Fibroblast of skin of abdomen (primary cell): ENCODE measurements at places on chromosomes 3 and 15.

DNA sequence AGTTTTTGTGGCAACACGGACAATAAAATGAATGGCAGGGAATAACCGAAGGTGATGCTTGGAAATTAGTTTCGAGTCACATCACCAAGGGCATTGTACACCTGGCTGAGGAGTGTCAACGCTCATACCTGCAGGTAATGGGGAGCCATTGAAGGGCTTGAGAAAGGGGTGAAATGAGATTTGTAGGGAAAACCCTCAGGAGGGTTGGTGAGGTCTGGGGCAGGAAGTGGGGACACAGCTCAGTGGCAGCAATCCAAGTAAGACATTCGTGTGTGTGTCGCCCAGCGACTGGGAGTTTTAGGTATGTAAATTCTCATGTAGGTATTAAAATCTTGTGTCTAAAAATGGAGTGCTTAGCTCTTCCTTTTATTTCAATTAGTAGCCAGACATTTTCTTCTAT is 14.3 kb downstream of the PARP14 start:
- no peak for DNase-seq

DNA sequence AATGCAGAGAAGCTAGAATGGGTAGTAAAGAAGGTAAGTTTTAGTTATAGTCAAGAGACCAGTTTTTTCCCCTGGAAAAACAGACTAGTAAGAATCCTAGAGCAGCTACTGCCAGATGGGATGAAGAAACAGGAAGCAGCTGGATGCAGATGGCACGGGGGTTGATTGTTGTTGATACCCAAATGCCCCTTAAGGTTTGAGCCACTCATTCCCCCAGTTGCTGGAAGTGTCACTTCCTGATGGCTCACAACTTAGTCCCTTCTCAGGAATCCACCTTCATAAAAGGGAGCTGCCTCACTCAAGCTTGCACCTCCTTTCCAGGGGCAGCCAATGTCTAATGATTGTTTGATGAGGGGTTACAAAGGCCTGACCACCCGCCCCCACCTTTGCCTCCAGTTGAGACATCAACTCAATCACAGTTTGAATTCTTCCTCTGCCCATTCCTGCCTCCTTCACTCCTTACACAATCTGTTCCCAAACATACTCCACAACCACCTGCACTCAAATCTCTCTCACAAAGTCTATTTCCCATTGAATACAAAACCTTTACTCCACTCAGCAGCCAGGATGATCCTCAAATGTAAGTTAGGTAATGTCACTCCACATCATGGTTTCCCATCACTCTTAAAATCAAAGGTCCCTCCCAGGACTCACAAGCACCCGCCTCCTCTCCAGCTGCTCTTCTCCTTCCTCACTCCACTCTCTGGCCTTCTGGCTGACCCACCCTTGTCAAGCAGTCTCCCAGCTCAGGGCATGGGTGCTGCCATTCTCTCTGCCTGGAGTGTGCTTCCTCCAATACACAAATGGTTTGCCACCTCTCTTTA is 450.1 kb upstream of the THBS1 start:
- DNase-seq = no peak

- peak; percentile 58 for DNase-seq
These were observed 456.3 kb upstream of the ARRDC4 start for GRCh38 chr15:97504031-97504792.

GRCh38 chr3:156307704-156308103 is 187.3 kb downstream of the KCNAB1 start:
- DNase-seq = peak; percentile 66

DNA sequence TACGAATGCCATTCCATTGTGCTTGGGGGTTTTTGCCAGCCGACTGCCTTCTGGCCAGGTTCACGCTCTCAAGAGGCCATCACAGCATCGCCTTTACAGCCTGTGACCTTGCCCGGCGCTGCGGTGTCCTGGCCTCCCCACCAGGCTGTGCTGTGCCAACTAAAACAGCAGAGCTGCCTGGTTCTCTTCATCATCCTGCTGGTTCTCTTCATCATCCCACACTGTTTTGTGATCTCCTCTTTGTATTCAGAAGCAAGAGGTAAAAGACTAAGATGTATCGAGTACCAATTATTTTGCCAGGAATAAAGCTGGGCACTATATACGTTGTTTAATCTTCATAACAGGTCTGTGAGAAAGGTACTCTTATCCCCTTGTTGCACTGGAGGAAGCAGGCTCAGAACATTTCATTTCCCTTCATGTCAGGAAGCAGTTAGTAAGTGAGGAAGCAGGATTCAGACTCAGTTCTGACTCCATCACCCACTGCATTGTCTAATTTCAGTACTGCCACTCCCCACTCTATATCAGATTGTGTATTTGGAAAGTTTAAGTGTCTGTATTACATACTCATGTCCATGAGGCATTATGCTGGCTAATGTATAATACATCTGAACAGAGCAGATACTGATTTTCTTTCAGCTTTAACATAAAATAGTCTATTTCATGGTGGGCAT is 92.7 kb downstream of the LRRC28 start:
- no peak for DNase-seq

DNA sequence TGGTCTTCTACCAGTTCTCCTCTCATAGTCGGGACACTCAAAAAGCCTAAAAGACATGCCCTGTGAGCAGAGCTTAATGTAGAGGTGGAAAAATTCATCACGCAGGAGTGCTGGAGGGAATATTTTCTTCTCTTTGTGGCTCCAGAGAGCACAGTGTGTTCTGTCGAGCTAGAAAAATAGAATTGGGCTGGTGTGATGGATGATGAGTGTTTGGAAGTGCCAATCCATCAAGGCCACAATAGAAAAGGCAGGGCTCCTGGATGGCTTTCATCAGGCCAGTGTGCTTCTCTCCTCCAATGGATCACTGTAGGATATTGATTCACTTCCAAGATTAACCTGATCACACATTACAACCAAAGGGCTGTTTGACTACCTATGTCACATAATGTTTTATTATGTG is 65.7 kb downstream of the CD47 start:
- DNase-seq = no peak

- DNase-seq = no peak
These were observed 232.9 kb downstream of the MEIS2 start for GRCh38 chr15:36867436-36867835.

GRCh38 chr15:59292442-59293151 is 80.1 kb downstream of the MYO1E start:
- DNase-seq = no peak

DNA sequence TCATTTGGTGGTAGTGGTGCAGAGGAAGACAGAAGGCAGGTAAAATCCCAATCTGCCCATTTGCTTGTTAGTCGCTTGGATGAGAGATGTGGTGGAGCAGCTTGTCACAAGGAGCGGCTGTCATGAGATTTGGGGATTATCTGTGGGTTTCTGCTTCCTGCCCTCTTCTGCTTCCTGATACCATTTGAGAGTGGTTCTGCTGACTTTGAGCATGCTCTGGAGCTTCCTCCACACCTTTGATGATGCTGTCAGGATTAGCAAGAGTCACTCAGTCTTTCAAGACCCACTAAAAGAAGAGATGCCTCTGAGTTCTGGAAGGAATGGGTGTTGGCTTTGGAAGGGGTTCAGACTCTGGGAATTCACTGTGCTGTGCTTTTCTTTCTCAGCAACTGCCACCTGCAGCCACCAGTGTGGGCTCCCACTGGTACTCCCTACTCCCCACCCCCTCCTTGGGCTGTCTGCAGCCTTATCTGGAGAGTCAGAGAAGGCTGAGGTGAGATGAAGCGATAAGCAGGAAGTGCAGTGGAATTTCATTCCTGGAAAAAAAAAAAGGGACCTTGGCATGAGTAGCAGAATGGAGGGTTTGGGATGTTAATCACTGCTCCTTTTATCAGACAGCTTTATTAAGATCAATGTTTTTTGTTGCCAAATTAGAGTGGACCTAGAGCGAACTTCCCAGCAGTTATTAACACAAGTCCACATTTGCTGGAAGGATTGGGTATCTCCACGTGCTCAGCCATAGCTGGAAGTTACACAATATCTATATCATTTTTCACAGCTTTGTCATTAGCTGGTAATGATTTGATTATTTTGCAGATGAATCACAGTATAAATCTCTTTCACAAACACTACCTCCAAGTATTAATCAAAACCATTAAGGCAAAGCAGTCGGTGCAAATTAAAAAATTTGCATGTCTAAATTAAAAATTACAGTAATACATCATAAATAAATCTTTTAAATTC is 233.0 kb upstream of the SATB1 start:
- no peak for DNase-seq

DNA sequence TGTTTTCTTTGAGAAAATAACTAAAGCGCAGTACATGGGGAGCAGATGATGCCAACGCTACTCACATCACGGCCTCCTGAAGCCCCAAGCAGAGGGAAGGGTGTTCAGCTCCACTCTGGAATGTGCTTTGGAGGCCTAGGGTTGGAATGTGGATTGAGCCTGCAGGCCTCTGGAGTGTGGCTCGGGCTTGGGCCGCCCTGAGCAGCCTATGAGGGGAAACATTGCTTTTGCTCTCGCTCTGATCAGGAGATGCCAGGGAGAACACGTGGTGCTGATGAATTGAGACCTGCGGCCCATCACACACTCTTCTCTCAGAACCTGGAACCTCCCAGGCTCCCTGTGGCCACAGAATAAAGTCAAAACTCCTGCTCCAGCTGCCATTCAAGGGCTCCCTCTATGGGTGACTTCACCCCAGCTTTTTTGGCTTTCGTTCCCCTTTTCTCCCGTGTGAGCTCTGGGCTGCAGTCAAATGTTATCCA is 23.3 kb downstream of the CCDC13 start:
- peak; percentile 23 for DNase-seq

DNA sequence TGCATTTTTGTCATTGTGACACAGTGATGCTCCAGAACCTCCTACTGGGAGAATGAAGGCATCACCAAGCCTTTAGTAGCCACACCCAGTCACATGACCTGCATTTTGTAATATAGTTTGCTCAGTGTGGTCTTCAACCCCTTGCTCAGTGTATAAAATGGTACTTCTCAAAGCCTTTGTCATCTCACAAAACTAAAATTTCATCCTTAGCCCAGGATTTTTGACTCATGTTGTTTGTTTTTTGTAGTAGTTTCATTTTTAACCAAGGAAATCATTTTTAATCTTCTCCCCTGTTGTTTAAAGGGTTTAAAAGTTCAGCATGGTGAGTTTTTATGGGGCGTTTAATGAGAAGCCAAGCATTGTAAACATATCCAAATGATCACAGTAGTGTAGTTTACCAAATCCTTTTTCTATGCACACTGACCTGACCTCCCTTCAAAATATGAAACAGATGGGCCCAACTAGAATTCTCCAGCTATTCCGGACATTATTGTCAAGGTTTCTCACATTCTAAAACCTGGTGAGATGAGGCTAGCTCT is 123.5 kb upstream of the IL12A start:
- no peak for DNase-seq

- no peak for DNase-seq
These were observed 140.6 kb downstream of the MEIS2 start for GRCh38 chr15:36959746-36960145.

DNA sequence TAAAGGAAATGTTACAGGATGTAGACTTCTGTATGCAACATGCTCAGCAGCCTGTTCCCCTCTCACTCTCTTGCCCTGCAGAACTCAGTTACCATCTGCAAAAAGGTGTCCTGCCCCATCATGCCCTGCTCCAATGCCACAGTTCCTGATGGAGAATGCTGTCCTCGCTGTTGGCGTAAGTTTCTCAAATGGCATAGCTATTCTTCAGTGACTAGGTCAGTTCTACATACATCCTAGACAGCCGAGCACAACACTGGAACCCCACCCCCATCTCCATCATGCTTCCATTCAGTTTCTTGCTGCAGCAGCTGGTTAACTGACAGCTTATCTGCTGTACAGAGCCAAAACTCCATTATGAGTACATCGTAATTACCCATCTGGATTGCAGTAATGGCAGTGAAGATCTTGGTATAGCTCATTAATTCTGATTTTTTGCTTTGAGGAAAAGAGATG is 4.5 kb downstream of the THBS1 start:
- DNase-seq = peak; percentile 30

DNA sequence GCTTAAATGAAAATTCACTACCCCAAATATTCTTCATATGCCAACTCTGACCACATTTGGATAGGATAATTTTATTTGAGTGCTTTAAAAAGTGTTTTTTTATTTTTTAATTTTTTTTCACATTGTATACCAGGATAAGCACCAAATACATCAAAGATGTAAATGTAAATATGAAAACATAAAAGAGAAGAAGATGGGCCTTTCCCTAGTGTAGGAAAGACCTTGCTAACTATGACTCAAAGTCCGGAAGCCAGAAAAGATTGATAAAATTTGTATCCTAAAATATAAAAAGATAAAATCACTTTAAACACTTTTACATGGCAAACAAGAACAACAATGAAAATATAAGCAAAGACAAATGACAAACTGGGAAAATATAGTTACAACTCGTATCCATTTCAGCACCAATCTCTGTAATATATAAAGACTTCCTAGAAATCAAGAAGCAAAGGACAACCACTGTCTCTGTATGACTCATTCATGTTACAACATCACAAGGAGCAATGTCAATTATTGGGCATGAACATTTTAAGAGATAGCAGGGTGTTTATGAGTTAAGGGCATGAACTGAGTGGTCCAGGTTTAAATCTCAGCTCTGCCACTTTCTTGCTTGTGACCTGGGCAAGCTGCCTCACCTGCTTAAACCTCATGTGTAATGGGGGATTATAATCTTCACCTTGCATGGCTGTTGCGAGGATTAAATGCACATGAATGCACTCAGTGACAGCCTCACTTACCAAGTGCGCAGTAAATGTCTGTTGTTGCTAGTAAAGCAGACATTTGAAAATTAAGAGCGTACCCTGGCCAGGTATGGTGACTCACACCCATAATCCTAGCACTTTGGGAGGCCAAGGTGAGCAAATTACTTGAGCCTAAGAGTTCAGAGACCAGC is 25.3 kb upstream of the ARHGEF3 start:
- no peak for DNase-seq

GRCh38 chr3:105553851-105554250 is 187.1 kb downstream of the ALCAM start:
- no peak for DNase-seq
